ENCODE measurements at places on chromosomes 5 and 9.

GRCh38 chr5:170596482-170597044, 92.7 kb downstream of the KCNIP1 start:
- DNase-seq = no peak

GRCh38 chr5:54612711-54613110, 95.2 kb downstream of the SNX18 start:
- no peak for DNase-seq

DNA sequence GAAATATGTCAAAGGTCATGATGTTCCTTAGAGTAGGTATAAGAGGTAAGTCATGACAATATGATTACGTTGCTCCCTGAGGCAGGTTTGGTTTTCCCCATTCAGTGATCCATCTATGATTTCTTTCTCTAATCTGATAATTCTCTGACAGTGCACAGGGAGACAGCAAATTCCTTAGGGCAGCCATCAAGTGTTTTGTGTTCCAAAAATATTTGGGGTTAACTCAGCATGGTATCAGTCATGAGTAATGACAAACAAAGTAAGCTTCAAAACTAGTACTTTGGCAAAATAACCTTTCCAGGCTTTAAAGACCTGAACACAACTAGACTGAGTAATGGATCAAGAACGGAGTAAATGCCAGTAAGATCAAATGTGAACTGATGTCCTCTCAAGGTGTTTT, 55.3 kb upstream of the SPATA31E1 start:
- no peak for DNase-seq

- DNase-seq = peak; percentile 78
These were observed 229.4 kb downstream of the DMAC1 start for GRCh38 chr9:7570107-7570720.

GRCh38 chr9:12862611-12863410, 88.0 kb downstream of the LURAP1L start:
- no peak for DNase-seq

DNA sequence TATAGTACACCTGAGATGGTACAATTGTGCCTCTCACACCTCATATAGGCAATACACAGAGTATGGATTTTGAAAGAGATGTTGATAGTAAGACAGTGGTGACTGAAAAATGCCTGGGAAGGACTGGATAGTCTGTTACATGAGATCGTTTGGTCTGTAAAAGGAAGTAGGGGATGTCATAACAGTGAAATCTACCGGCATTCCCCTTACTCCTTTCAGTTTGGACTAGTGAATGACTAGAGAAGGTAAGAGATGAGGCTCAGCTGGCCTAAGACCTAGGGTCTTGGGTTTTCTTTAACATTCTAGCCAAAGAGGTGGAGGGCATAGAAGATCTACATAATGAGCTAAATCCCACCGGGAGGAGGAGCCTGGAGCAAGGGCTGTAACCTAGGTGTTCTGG, 8.1 kb downstream of the TAL2 start:
- DNase-seq = no peak

DNA sequence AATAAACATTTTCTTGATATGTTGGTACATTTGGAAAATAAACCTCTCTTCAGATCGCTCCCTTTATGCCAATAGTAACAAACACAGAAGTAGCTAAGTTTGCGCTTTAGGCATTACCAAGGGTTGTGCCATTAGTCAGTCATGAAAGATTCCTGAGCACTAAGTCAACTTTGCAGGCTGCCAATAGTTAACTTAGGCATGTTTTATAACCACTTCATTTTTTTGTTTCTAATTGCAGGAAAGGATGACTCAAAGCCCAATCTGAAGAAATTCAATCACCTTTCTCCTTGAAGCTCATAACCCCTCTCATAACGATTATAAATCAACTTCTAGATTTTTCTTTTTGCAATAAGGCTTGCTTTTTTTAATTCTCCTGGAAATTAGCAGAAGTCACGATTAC, 517.0 kb downstream of the AGTPBP1 start:
- no peak for DNase-seq

GRCh38 chr9:129140397-129141065, 29.3 kb downstream of the PTPA start:
- DNase-seq = peak; percentile 61

DNA sequence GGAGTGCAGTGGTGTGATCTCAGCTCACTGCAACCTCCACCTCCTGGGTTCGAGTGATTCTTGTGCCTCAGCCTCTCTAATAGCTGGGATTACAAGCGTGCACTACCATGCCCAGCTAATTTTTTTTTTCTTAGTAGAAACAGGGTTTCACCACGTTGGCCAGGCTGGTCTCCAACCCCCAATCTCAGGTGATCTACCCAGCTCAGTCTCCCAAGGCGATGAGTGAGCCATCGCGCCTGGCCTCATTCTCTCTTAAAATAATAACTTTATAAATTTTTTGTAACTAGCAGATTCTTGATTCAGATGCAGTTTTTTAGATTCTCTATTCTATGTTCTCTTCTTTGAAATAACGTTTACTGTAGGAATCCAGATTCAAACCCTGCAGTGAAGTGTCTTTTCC, 127.1 kb downstream of the GDNF start:
- no peak for DNase-seq

GRCh38 chr5:116595498-116595897, 20.9 kb upstream of the SEMA6A start:
- DNase-seq = no peak

DNA sequence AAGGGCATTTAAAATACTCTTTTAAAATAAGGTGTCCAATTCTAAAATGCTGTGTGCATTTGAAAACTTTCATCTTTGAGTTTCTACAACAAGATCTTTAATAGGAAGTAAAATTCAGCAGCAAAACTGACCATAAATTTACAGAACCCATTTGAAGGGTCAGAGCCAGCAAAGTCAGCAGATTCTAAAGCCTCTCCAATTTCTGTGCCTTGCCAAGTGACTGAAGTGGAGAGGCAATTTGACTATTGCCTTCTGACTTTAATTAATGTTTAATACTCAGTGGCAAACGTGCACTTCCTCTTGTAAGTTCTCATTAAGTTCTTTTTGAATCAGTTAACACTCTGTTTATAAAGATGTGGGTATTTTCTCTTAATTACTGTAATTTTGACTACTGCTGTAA, 155.2 kb downstream of the BAAT start:
- no peak for DNase-seq

DNA sequence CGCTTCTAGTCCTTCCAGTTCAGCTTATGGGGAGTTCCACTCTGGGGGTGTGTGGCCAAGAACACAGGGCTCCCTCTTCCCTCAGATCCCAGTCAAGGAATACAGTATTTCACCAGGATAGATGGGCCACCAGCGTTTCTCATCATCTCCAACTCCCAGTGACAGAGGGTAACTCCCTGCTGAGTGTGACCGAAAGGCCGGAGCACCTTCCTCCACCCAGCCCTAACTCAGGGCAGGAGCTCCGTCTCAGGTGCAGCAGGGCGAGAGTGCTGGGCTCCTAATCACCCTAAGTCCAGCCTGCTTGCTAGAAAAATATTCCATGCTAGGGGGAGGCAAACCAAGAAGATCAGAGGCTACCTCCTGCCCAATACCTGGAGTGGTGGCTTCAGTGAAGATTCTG, 102.6 kb downstream of the ADAMTS2 start:
- peak; percentile 17 for DNase-seq

GRCh38 chr9:88798476-88798875, 192.8 kb upstream of the S1PR3 start:
- no peak for DNase-seq

GRCh38 chr9:16773116-16773515, 97.4 kb downstream of the BNC2 start:
- no peak for DNase-seq

All from head of caudate nucleus (tissue), 42 donors.